Fibroblast of skin of left biceps (primary cell): ENCODE measurements at places on chromosomes 3 and 15.

DNA sequence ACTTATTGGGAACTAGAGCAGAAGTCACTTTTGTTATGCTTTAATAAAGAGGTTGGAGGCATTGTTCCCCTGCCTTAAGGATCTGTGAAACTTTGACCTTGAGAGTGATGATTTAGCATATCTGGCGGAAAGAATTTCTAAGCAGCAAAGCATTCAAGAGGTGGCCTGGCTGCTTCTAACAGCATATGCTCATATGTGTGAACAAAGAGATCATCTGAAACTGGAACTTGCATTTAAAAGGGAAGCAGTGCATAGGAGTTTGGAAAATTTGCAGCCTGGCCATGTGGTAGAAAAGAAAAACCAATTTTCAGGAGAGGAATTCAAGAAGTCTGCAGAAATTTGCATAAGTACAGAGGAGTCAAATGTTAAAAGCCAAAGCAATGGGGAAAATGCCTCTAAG, 56.4 kb upstream of the GOLIM4 start:
- no peak for DNase-seq

DNA sequence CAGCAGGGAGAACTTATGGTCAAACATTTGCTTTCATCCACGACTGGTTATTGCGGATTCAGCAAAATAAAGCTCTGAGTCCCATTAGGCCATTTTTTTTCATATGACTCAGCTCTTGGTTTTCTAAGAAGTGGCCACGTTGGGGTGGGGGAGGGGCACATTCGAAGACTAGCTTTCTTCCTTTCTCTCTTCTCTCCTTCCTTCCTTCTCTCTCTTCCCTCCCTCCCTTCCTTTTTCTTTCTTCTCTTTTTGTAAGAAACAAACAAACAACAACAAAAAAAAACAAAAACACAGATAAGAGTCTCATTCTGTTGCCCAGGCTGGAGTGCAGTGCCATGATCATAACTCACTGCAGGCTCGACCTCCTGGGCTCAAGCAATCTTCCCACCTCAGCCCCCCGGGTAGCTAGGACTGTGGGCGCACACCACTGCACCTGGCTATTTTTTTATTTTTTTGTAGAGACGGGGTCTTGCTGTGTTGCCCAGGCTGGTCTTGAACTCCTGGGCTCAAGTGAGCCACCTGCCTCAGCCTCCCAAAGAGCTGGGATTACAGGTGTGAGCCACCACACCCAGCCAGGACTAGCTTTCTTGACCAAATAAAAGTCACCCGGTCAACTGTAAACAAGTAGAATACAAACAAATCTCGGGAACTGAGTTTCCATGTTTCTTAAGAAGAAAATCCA, 41.6 kb downstream of the ABCC5 start:
- DNase-seq = no peak

GRCh38 chr15:83300826-83301225, 16.4 kb upstream of the BNC1 start:
- DNase-seq = no peak

DNA sequence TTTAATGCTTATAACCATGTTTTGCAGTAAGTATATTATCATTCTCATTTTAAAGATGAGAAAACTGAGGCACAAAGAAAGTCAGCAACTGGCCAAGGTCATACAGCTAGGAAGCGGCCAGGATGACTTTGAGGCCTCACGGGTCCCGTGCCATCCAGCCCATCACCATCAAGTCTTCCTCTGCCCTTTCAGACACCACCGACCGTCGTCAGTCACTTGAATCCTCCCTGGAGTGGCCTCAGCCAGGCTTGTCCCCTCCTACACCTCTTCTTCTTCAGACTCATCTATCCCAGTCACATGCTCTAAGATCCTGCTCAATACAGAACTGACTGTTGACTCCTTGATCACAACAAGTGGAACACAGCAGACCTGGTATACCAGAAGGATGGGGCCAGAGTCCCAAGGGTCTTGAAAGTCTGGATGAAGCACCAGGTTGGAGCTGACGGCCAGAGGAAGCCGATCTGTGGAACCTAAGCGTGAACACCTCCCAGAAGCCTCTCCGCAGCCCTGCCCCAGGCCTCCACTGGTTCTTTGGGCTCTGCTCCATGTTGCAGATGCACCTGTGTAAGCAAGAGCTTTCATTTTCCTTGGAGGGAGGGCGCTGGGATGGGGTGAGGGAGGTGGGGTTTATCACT, 22.1 kb downstream of the ITGA11 start:
- no peak for DNase-seq

GRCh38 chr15:39317225-39317624, 263.7 kb upstream of the THBS1 start:
- DNase-seq = no peak

DNA sequence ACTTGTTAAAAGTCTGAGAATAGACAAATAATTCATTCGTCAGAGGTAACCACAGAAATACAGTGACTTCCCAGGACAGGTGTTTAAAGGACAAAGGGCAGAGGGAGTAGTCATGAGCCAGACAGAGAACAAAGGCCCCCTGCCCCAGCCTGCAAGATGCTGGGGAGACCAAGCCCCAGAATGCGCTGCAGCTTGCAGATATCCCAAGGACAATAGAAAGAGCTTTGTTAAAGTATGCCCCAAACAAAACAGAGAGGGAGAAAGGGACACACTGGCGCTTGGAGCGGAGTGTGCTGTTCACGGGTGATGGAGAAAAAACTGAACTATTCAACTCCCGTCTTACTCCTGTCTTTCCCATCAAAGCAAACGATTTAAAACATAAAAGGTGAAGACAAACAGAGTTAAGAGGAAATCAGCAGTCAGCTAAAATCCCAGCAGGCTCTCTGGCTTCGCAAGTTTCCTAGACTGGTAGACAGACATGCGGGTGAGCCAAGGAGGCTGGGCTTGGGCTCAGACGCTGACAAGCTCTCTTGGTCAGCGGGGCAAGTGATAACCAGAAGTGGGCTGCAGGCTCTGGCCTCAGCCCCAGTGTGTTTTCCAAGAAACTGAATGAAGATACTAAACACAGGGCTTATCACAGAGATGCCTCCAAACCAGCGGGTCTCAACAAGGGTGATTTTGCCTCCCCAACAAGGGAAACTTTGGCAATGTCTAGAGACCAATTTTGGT, 130.1 kb downstream of the UACA start:
- DNase-seq = no peak
